Stomach (tissue), 19 donors: ENCODE measurements at places on chromosomes 12 and 14. TPM values are rescaled to one million over a fixed set of nuclear protein-coding genes. Genes with fewer than 3 reads are reported as not detected.

DNA sequence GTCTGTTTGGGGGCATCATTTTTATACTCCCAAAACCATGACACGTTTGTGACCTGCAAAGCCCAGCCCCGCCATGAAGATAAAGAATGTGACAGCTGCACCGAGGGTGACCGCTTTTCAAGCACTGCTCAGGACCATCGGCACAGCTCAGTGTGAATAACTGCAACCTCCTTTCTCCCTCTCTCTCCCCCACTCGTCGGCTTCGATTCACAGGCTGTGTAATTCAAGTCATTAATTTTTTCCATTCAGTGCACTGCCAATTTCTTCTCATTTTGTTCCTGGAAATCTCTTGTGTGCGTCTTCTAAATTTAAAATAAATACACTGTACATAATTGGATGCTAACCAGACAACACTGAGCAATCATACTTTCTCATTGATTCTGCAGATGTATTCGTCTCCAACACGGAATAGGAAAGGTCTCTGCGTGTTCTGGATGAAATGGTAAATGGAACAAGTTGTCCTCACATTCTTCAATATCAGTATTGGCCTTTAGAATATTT is 260.8 kb downstream of the TTC8 start:
- peak; percentile 81 for DNase-seq

- peak; percentile 56 for DNase-seq
Observed at GRCh38 chr12:131912518-131913274, 16.4 kb upstream of the PUS1 start.

GRCh38 chr14:69105326-69105725 is 47.6 kb downstream of the DCAF5 start:
- no peak for DNase-seq

GRCh38 chr14:105026033-105026785 is 5.3 kb upstream of the CDCA4 start:
- DNase-seq: no peak

The TAS2R8 gene
- not detected for total RNA-seq
